ENCODE measurements at places on chromosomes 5 and 9. TPM values are rescaled to one million over a fixed set of nuclear protein-coding genes. Genes with fewer than 3 reads are reported as not detected.
A peak's percentile ranks its signal among the peaks of the same experiment; 100 is the strongest.

DNA sequence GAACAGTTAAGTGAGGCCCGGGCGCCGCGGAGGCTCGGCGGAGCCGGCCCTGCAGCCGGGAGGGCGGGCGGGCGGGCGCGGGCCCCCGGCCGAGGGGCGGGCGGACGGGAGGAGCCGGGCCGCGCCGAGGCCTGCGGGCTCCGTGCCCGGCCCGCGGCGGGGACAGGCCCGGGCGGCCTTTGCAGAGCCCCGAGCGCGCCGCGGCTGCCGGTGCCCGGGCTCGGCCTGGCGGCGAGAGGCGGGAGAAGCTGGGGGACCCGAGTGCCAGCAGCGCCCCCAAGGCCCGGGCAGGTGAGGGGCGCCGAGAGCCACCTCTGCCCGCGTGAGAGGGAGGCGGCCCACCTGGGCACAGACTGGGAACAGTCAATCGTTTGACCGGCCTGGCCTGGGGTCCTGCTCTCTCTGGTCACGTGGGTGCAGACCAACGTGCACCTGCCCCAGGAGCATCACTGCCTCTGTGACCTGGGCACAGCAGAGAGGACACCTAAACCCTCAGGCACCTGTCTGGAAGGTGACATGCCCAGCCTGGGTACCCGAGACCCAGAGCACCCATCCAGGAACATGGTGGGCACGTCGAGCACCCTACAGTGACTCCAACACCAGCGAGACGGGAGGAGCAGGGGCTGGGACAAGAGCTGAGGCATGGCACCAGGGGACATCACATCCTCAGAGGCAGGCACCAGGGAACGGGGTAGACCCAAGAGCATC is 531 bp downstream of the MVB12B start:
- no peak for DNase-seq

- DNase-seq, result no peak
These were observed 12.9 kb downstream of the MYORG start for GRCh38 chr9:34363619-34364351.

Gene PCDHGA5
- 0.09 TPM for total RNA-seq

- no peak for DNase-seq
These were observed 193.9 kb downstream of the GABBR2 start for GRCh38 chr9:98514841-98515240.

Gene DEPDC1B
- 0.17 TPM for total RNA-seq

DNA sequence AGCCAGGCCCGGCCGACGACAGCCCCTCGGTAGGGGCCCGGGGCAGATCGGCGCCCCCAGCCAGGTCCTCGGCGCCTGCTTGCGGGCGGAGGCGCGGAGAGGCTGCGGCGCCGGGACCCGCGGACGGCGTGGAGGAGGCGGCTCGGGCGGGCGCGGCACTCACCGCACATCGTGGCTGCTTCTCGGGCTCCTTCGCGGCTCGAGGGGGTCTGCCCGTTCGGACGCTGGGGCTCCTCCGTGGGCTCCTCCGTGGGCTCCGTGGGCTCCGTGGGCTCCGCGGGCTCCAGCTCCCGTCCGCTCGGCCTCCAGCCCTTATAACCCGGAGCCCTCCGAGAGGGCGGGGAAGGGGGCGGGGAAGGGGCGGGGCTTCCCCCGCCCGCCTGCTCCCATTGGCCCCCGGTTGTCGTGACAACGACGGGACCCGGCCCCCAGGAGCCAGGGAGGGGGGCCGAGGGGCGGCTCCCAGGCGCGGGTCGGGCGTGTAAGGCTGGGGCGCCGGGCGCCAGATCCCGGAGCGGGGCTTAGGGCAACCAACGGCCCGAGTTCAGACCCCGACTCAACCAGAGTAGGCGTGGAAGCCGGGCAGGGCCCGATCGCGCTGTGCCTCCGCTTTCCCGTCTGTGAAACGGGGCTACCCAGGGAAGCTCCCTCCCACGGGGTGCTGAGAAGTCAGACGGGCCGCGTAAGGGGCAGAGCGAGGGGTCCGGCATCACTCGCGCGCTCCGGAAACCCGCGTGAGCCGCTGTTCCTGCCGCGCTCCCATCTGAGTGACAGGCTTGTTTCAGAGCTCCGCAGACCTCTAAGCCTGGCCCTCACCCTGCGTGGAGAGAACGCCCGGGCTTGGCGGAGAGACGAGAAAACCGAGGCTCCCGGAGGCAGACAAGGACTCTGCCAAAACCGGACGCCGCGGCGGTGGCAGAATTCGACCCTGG is at the start of gene GFPT2:
TSS of gene GFPT2 (minus strand) at position 289 of the 932 bp plus-strand sequence. CDS start at position 170, 119 bp downstream.
- peak; percentile 73 for DNase-seq

DNA sequence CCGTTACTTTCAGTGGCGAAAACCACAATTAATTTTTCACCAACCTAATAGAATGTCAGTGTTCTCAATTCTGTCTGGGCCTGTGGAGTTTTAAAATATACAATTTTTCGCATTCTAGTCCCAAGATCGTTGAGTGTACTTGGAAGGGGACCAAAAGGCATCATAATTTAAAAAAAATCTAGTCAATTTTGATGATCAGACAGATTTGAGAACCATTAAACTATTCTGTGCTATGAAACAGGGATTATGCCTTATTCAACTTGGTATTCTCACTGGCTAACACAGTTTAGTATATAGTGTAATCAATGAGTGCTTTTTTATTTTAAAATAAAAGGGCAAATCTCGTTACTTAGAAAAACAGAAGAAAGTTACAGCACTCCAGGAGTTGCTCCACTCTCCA is 61.5 kb upstream of the TNFSF15 start:
- DNase-seq, result no peak

- DNase-seq, result no peak
These were observed 19.5 kb downstream of the NCS1 start for GRCh38 chr9:130191749-130192120.

Gene LCN9
- total RNA-seq, result not detected

Gene NFIB
- total RNA-seq, result 3.2 TPM

DNA sequence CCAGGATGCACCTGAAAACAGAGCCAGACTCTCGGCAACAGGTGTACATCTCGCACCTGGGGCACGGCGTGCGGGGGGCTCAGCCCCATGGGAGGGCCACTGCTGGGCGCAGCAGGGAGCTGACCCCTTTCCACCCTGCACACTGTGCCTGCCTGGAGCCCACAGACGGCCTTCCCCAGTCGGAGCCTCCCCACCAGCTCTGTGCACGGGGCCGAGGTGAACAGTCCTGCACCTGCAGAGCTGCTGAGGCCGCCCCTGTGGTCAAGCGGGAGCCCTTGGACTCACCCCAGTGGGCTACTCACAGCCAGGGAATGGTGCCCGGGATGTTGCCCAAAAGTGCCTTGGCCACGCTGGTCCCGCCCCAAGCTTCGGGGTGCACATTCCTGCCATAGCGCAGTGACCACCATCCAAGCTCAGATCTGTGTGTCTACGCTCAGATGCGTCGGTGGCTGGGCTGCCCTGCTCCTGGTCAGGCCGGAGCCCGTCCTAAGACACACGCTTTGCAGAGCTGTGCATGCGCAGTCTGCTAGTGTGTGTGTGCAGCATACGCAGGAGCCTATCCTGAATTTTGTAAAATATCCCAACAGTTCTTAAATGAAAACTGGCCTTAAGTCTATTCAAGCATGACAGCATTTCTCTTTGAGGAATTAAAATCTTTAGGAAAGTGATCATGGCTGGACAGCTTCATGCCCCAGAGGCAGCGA is 8.4 kb upstream of the EXOC3 start:
- DNase-seq, result no peak

GRCh38 chr5:160491438-160491837 is 69.8 kb downstream of the PTTG1 start:
- no peak for DNase-seq

- DNase-seq, result no peak
These were observed 66.3 kb upstream of the PAPPA start for GRCh38 chr9:116087246-116087645.

- no peak for DNase-seq
These were observed 48.5 kb downstream of the MFAP3 start for GRCh38 chr5:154087260-154087659.

DNA sequence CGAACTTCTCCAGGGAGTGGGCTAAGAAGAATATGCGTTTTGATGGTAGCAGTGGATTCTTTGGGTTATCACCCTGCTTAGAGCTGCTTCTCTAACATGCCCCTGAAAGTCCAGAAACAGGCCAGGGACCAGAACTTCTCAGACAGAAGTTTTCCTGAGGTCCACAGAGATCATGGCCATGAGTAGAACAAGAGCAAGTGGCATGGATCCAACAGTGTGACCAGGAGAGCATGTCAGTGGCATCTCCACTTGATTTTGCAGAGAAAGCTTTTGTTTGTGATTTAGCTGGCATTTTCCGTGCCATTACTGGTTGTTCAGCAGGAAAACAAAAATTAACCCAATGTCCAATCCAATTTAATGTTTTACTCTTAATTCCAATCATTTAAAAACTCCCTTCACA is 298.5 kb upstream of the CD180 start:
- no peak for DNase-seq

Gene ENTPD8
- total RNA-seq, result 4.7 TPM

Gene PTPN3
- total RNA-seq, result 30.3 TPM

GRCh38 chr9:77421506-77422265 is 226.4 kb downstream of the GNA14 start:
- DNase-seq, result no peak

- DNase-seq, result no peak
These were observed 217.9 kb downstream of the SPATA31D1 start for GRCh38 chr9:82206490-82206889.

Measured in liver (tissue), 10 donors.